Right ventricle myocardium inferior (tissue), 1 donor: ENCODE measurements at places on chromosomes 6 and 20.

DNA sequence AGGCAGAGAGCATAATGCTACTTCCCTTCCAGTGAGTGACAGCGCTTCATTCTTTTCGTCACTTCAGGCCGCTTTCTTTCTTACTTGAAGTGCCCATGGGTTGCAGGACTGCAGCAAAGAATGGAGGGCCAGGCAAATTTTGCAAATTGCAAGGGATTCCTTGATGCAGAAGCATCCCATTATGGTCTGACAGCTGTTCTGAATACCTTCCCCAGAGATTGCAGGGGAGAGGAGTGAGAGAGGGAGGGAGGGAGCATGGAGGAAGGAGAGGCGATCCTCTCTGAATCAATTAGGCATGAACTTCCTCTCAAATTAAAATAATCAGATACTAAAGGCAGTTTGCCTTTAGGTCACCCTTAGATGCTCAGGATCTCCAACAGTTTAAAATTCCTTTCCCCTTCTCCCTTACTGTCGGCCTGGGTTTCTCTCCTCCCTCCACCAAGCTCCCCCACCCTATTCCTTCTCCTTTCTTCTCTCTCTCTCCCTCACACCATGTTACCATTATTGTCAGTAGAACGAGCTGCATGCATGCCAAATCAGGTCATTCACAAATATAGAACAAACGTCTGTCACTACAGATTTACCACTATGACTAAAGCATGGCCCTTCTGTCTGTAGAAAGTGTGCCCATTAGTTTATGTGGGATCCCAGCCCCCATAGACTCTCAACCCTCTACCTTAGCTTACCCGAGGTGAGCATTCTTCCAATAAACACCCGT lies 289.2 kb downstream of the CD83 start:
- DNase-seq = no peak

DNA sequence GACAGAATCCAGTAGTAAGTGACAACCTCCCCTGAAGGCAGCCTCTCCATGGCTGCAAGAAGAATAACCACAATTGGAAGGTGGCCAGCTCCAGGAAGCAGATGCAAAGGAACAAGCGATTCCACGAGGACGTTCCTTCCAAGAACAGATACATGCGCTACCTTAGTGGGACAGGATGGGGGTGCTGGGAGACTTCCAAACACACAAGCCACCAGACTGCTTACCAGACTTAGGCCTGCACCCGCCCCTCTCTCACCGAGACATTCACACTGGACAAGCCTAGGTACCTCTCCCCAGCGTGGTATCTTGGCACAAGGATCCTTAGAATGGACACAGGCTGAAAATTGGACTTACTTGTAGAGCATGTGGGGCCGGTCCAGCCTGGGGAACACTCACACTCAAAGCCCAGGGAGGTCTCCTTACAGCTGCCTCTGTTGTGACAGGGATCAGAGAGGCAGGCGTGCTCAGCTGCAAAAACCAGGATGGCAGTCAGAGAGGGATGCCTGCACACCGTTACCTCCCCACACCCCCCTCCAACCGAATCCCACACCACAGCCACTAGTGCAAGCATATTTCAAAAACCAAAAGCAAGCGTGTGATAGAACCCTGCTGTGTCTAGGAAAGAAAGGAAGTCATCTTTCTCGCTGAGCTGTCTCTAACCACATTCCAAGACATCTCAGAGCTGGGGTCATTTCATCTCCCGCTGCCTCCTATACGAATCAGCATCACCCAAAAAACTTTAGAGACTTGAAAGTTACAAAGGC lies 22.4 kb downstream of the JAG1 start:
- no peak for DNase-seq

DNA sequence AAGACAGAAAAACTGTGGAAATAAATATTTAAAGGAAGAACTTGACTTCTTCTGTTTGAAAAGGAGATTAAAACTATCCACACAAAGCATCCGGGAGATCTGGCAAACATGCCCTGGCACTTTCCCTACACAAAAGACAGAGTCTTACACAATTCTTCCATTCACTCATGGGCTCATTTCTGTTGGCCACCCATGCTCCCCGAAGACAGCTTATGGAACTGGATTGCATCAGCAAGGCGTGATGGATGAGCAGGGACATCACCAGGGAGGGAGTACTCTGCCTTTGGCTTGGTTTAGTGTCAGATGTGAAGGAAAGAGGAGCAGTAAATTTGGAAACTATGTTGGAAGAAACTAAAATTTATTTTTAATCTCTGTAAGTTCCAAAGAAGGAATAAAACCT lies 379.3 kb downstream of the CD109 start:
- DNase-seq = peak; percentile 66

DNA sequence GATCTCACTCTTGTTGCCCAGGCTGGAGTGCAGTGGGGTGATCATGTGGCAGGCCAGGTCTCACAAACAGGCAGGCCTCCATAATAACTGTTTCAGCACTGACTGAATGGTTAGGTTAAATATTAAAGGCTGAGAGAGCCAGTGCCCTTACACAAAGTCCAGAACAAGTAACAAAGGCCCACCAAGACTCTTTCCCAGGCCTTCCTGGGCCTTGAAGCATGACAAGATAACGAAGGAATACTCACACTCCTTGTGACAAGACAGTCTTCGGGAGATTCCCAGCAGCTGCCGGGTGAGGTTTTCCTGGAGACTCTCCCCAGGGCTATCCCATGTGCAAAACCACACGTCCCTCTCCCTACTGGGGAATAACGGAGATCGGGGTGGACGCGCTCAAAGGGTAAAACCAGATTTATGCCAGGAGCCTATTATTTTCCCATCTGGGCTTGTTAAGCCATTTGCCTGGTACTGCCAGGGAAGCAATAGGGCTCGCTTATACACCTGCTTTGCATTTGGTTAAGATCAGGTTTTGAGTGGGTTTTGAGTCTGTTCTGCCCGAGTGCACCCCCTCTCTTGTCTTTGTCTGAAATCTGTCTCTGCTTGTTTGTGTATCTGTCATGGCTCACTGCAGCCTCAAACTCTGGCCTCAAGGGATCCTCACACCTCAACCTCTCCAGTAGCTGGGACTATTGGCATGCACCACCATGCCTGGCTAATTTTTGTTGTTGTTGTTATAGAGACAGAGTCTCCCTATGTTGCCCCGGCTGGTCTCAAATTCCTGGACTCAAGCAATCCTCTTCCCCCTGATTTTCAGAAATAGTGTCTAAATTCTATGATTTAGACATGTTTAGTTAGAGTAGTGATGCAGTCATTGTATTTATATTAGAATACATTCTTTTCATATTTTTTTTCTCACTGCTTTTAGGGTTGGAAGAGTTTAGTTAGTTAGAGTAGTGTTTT lies 1.4 kb upstream of the ENPP3 start:
- DNase-seq = no peak

GRCh38 chr6:149050160-149050559 lies 267.4 kb upstream of the TAB2 start:
- no peak for DNase-seq

GRCh38 chr6:12504325-12504966 lies 212.1 kb upstream of the PHACTR1 start:
- DNase-seq = no peak

DNA sequence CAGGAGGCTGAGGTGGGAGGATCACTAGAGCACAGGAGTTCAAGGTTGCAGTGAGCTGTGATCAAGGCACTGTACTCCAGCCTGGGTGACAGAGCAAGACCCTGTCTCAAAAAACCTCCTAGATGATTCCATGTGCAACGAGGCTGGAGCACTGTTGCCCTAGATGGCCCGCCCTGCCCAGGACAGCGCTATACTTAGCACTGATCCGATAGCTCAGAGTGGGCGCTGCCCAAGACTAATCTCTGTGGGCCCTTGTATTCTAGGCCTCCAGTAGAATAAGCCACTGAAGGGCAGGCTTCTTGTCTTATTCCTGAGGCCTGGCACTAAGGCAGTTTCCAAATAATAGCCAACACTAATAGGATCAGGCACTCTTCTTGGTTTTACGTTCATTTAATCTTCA lies 41.0 kb downstream of the STK35 start:
- DNase-seq = no peak

GRCh38 chr6:70843328-70843918 lies 113.4 kb downstream of the B3GAT2 start:
- no peak for DNase-seq

DNA sequence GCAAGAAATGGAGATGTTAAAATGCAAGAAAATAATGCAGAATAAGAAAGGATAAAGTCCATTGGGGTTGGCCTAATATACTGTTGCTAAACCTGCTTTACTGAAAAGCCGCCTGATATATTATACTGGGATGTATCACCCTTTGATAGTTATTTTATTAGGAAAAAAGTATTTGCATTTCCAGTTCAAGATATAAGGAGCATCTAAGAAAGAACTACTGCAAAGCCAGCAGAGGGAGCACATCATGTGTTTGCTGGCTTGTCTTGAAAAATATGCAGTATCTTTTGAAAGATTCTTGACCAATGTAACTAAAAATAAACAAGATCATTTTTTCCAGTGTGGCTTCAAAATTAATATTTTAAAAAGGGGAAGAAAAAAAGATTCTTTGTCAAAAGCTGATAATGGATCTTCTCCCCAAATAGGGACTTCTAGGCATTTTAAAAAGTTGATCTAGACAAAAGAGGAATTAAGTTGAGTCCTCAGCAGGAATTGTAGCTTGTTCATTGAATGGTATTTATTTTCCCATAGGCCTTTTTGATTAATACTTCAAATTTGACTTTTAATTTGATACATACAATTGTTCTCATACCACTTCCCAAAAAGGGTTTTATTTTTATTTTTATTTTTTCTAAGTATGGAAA lies 214.9 kb downstream of the ZFAND3 start:
- DNase-seq = no peak

DNA sequence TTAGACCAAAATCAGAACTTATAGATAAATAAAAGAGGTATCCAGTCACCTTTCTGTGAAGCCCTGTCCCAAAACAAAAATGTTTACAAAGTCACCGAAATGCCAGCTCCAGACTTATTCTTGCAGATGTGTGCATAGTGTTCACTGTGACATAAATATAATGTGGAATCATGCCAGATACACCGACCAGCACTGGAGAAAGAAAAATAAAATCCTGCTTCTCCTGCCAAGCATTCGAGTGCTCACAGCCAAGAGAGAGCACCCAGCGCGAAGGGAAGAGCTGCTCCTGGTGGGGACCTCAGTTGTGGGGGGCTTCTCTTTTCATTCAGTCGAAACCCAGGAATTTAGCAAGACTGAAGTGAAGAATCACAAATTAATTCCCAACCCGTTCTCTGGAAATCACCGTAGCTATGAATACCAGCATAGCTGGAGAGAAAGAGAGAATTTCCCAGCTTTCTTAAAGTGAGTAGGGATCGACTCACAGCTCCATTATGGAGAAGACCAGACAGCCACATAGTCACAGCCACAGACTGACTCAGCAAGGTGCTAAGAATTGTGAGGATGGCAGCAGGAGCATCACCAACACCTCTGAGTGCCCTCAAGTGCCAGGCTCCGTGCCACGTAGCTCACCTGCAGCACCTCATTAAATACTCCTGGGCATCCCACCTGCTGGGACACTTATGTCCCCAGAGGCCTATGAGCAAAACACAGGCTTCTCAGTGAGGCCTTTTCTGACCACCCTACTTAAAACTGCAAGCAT lies 33.2 kb downstream of the BFSP1 start:
- DNase-seq = no peak
